ENCODE measurements at places on chromosomes 1 and 21. TPM values are rescaled to one million over a fixed set of nuclear protein-coding genes. Genes with fewer than 3 reads are reported as not detected.
A peak's percentile ranks its signal among the peaks of the same experiment; 100 is the strongest.

DNA sequence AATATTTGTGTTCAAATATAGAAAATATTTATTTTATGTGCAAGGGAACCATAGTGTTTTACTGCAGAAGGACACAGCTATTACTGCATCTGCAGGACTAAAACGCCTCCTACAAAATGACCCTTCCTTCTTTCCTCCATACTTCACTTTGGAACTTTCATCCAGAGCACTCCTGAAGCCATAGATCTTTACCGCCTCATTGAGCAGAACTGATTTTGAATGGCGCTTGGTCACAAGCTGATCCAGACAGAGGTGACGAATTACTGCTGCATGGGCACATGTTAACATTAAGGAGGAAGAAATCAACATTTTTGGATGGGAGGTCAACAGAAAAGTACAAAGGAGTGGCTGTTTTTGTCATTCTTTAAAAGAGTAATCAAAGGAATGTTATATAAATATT is 931.6 kb downstream of the NCAM2 start:
- H3K4me1 ChIP-seq, result no peaks in the 10 kb centered on the region
- no peaks in the 10 kb centered on the region for H3K36me3 ChIP-seq
- H3K27ac ChIP-seq, result no peak overlapping the region
- H3K4me3 ChIP-seq, result no peak overlapping the region

DNA sequence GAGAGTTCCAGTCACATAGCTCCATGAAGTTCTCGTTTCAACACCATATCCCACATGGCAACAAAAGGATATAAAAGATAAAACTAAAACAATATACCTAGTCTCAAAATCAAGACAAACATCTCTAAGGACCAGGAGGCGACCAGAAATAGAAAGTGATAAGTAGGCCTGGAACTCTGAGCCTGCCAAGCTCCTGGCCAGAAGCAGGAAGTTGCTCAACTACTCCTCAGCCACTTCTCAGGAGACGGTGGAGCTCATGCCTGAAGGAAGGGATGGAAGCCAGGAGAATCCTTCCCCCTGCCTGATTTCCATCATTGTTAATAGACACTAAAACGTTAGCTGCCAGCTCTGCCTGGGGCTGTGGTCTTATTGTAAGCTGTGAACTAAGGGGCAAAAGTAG is 94.7 kb downstream of the DISP1 start:
- no peak overlapping the region for H3K4me3 ChIP-seq
- no peaks in the 10 kb centered on the region for H3K36me3 ChIP-seq
- H3K4me1 ChIP-seq, result peaks cover 9% of the 10 kb centered on the region
- no peaks in the 10 kb centered on the region for H3K27me3 ChIP-seq
- H3K27ac ChIP-seq, result peak overlapping the region; percentile 58

GRCh38 chr21:19995253-19995652 is 1003.0 kb upstream of the NCAM2 start:
- no peaks in the 10 kb centered on the region for H3K4me1 ChIP-seq
- no peaks in the 10 kb centered on the region for H3K27me3 ChIP-seq
- H3K36me3 ChIP-seq, result no peaks in the 10 kb centered on the region
- H3K27ac ChIP-seq, result no peak overlapping the region
- no peak for DNase-seq

GRCh38 chr1:109396513-109396839 is 1.2 kb downstream of the SORT1 start:
- H3K27ac ChIP-seq, result peak overlapping the region; percentile 28
- H3K4me3 ChIP-seq, result peak overlapping the region; percentile 50

- peaks cover 8% of the 10 kb centered on the region for H3K4me1 ChIP-seq
- no peak for DNase-seq
- H3K4me3 ChIP-seq, result no peak overlapping the region
- H3K36me3 ChIP-seq, result no peaks in the 10 kb centered on the region
- H3K27ac ChIP-seq, result peak overlapping the region; percentile 86
Measured at GRCh38 chr1:192539297-192540092, 36.1 kb upstream of the RGS1 start.

- peaks cover 4% of the 10 kb centered on the region for H3K27me3 ChIP-seq
- no peaks in the 10 kb centered on the region for H3K4me1 ChIP-seq
- H3K27ac ChIP-seq, result no peak overlapping the region
- no peak for DNase-seq
Measured at GRCh38 chr1:182415789-182416188, 15.3 kb upstream of the TEDDM1 start.

DNA sequence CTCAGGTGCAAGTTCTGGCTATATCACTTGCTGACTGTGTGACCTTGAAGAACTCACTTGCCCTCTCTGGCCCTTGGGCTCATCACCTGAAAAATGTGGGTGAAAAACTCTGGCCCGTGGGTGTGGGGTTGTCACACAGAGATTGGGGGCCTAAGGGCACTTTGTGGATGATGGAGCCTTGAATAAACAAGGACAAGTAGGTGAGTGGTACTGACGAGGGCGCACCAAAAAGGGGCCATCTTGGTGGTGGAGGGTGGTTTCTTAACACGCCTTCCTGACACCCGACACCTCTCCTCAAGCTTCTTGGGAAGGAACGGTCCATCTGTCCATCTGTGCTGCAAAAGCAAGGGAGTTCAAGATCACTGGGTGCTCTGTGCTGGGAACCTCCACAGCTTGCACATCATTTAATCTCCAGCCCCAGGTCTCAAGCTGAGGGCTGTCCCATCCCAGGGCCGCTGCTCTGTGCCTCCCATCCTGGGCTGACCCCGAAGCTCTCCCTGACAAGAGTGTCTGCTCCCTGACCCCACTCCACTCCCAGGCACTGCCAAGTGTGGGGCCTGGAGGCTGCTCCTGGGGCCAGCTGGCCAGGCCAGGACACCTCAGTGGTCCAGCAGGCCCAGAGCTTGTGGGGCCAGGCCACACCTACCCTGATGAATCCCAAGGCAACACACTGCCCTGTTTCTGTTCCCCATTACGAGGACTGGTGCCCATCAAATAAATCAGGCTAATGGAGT is 97.3 kb downstream of the GLIS1 start:
- no peaks in the 10 kb centered on the region for H3K4me1 ChIP-seq
- H3K36me3 ChIP-seq, result no peaks in the 10 kb centered on the region
- H3K27me3 ChIP-seq, result no peaks in the 10 kb centered on the region
- no peak overlapping the region for H3K4me3 ChIP-seq
- no peak overlapping the region for H3K27ac ChIP-seq

- H3K4me3 ChIP-seq, result no peak overlapping the region
- H3K36me3 ChIP-seq, result no peaks in the 10 kb centered on the region
- DNase-seq, result no peak
Measured at GRCh38 chr1:97013136-97013535, 291.6 kb downstream of the PTBP2 start.

The BATF3 gene
- total RNA-seq, result 6.4 TPM

The SLC16A4 gene
- 40.5 TPM for total RNA-seq

The TESK2 gene
- 4.3 TPM for total RNA-seq

The GPR25 gene
- 0.26 TPM for total RNA-seq
